ENCODE measurements at places on chromosomes 12 and 14.

DNA sequence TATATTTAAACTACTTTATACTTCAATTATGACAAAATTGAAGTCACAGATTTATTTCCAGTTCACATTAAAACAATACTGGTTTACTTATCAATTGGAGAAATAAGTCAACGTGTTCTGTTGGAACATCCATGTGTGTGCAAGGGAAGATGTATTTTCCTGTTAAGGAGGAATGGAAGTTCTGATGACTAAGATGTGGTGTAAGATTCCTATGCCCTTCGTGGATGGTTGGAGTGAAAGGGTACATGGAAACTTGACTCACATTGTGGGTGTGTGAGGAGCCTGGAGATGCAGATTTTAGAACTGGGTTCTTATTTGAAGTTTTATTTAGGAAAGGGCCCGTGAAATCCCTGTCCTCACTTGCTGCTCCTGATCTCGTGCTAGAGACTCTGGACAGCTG lies 95.3 kb downstream of the CATSPERB start:
- DNase-seq = no peak

DNA sequence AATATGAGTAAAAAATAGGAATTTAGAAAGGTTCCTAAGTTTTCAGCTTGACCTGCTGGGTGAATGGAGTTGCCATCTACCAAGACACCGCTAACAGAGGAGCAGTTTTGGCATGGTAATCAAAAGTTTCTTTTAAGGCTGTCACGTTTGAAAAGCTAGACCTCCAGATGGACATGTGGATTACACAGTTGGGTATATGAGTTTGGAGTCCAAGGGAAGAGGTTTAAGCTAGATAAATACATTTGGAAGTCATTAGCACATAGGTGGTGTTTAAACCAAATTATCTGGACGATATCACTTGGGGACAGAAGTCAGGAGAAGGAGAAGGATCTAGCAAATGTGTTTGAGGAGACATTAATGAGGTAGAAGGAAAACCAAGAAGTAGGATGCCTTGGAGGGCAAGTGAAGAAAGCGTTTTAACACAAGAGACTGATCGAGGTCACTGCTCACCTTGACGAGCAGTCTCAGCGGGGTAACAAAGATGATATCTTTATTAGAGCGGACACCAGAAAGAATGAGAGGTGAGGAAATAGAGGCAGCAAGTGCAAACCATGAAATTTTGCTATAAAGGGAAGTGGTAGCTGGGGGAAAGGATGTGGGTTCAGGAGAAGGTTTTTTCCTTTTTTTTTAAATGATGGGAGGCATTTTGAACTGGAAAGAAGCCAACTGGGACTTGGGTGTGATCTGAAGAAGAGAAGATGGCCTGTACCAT lies 17.6 kb downstream of the PNP start:
- DNase-seq = no peak

DNA sequence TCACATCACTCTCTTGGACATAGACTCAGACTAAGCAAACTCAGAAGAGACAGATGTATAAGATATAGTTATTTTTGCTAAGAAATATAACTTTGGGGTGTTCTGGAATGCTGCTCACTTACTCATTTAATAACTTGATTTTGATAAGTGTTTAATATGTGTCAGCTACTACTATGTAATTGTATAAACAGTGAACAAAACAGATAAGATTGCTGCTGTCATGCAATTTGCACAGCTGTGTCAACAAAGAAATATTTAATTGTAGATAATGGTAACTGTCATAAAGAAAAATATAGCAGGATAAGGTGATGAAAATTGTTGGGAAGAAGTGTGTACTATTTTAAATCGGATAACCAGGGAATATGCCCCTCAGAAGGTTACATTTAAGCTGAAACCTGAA lies 84.1 kb upstream of the ZDHHC17 start:
- DNase-seq = no peak

GRCh38 chr12:95922231-95922630 lies 20.2 kb downstream of the CCDC38 start:
- DNase-seq = no peak

DNA sequence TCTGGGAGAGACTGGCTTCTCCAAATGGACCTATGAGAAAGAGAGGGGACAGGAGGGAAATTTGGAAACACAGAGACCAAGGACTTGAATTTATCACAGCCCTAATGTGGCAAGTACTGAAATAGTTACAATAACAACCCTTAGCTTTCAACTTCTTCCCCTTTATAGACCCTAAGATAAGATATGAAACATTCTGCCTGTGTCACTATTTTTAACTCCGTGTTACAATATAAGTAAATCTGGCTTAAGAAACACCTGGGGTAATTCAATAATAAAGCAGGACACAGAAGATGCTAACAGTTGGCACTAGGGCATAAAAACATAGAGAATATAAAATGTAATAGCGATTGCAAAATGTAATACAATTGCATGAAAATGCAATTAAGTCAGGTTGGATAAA lies 216.4 kb downstream of the NOVA1 start:
- no peak for DNase-seq

DNA sequence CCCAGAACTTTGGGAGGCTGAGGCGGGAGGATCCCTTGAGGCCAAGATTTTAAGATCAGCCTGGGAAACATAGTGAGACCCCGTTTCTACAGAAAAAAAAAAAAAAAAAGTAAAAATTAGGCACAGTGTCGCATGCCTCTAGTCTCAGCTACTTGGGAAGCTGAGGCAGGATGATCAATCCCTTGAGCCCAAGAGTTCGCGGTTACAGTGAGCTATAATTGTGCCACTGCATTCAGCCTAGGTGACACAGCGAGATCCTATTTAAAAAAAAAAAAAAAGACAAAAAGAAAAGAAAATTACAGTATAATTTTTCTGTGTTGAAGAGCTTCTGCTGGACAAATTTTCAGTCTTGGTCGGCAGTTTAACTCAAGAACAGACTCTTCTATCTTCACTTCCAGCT lies 133.9 kb upstream of the FGD4 start:
- no peak for DNase-seq

- no peak for DNase-seq
These were observed 61.6 kb downstream of the ARL6IP4 start for GRCh38 chr12:123041811-123042655.

DNA sequence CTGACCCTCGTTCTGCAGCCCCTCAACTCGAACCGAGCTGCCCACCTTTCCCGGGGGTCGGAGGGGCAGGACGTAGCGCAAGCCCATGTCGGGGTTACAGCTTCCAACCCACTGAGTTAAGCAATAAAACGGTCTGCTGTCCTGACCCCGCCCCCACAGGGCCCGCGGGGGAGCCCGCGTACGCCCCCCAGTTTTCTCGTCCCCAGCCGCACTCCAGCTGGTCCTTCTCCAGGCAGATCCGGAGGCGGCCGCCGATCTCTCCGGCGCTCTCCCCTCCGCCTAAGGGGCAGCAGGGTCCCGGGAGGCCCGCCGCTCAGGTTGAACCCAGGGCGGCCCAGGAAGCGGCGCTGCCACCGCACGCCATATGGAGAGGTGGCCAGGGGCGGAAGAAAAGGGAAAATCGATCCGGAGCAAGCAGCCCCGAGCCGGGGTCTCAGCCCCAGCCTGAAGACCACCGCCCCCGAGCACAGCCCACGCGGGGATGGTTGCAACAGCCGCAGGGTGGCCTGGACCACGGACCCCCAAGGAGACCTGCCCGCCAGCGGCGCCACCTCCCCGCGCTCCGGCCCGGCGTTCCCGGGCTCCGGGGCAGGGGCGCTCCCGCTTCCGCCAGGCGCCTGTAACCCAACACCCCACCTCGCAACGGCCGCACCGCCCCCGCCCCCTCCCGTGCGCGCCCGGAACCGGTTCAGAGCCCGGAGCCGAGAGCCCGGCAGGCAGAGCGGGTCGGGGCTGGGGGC lies 760 bp downstream of the ACTN1 start:
- peak; percentile 63 for DNase-seq

- no peak for DNase-seq
These were observed 2.0 kb downstream of the POP5 start for GRCh38 chr12:120579179-120579578.

- DNase-seq = no peak
These were observed 31.1 kb downstream of the SSH1 start for GRCh38 chr12:108826101-108826806.

DNA sequence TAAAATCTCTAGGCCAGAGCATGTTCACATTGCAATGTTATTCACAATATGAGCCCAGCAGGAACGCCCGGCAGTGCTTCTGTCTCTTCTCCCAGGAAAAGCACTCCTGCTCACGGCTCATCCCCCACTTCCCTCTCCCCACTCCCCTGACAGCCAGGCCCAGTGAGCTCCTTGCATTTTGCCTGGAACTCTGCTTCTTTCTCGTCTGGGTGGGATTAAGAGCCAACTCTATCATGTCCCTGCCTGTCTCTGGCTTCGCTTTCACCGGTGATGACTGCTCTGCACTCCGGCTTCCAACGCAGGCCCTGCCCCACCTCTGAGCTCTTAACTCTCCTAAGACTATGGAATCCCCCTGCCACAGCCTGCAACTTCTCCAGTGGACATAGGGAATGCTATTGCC lies 2.5 kb downstream of the PLEK2 start:
- DNase-seq = no peak

DNA sequence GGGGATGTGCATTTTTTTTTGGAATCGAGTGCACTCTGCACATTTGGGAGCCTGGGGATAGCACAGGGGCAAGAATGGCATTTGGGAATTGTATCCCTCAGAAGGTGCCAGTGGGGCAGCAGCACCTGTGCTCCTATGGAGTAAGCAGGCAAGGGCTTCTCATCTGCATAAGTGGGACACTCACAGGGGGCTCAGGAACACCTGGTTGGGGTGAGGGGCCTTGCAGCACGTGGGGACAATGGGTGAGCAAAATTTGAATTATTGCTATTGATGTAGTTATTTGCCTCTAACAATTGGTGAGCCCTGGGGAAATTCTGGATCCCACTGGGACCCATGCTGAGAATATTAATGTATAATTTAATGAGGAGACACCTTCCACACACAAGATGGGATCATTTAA lies 274.2 kb downstream of the TTC6 start:
- DNase-seq = no peak

DNA sequence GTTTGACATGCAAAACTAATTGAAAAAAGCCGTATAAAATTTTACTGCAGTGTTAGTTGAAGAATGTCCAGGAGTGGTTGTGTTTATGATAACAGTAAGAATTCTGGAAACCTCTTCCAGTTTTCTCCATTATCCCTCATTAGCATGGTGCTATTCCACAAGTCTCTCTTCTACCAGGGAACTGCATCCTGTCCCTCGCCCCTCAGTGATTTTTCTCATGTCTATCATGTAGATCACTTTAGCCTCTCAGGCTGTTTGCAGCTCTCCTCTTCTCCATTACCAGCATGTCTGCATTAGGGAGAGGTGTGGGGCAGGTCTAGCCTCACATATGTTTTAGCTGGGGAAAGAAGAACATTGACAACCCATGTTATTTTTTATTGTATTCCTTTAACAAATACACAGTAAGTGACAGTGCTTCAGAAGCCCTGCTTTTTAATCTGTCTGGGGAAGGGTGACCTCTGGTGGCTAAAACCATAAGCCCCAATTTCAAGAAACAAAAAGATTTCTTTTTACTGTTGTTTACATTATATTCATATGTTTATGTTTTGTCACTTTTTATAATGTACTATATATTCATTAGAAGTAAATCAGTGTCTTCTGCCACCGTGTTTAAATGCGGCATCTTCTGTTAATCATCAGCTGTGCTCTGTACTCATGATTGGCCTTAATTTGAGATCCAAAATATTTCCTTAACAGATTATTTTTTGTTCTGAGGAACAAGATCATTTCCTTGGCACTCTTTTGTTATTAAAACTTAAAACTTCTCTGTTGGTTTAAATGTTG lies 70.7 kb downstream of the RASSF8 start:
- DNase-seq = peak; percentile 38

DNA sequence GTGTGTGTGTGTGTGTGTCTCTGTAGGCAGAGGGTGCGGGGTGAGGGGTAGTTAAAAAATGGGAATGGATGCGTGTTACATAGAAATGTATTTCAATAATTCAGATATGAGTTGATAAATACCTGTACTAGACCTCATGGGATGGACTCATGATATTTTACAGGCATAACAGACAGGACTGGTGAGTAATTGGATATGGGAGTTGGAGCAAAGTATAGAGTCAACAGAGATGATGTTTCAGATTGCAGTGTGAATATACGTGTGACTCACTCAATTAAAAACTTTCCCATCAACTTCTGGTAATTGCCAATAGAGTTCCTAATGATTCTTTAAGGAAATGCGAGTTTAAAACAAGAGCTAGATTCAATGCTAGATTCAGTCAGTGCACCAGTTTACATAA lies 711.9 kb downstream of the C12orf50 start:
- DNase-seq = no peak

DNA sequence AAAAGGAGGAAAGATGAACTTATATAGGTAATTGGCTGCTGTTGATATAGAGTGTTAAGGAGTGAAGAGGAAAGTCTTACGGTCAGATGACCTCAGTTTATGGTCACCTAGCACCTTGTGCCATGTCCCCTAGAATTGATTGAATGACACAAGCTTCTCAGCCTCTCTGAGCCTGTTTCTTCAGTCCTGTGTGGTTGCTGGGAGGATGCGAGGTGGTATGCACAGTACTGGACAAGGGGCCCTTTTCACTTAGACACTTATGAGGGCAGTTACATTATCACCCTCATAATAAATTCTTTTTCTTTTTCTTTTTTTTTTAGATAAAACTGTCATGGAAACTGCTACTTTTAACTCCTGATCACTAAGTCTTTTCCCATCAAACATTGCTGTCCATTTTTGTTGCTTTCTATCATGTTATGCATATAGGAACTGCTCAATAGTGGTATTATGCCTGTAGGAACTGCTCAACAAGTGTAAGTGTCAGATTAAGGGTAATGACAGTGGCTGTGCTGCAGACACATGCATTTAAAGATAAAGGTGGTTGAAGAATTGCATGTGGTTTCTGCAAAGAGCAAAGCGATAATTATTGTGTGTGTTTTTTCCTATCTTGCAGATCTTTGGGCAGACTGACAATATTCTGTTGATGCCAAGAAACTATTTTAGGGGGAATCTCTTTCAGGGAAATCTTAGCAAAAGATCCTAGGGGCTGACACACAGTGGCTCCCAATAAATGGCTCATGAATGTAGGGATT lies 11.6 kb downstream of the ANO6 start:
- no peak for DNase-seq

GRCh38 chr12:22880331-22880730 lies 255.4 kb downstream of the ETNK1 start:
- DNase-seq = no peak

DNA sequence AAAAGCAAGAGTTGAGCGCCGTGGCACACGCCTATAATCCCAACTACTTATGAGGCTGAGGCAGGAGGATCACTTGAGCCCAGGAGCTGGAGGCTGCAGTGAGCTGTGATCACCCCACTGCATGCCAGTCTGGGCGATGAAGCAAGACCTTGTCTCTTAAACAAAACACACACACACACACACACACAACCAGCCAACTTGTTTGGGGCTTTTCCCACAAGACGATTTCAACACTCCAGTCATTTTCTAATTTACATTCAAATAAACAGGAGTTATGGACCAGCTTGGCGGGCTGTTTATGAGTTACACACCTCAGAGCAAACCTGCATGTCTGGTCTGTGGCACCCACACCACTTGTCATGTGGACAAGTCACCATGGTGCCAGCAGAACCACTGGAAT lies 6.7 kb downstream of the GLTP start:
- no peak for DNase-seq
